Thyroid gland (tissue), 4 donors: ENCODE measurements at places on chromosomes 11 and 22. TPM values are rescaled to one million over a fixed set of nuclear protein-coding genes. Genes with fewer than 3 reads are reported as not detected.

GRCh38 chr11:105152560-105152959 lies 13.0 kb upstream of the CARD18 start:
- H3K36me3 ChIP-seq = no peaks in the 10 kb centered on the region
- no peaks in the 10 kb centered on the region for H3K27me3 ChIP-seq
- H3K4me3 ChIP-seq = no peak overlapping the region
- no peaks in the 10 kb centered on the region for H3K4me1 ChIP-seq
- H3K27ac ChIP-seq = no peak overlapping the region

- peak; percentile 59 for DNase-seq
- no peaks in the 10 kb centered on the region for H3K27me3 ChIP-seq
- H3K4me1 ChIP-seq = peaks cover 8% of the 10 kb centered on the region
- no peak overlapping the region for H3K27ac ChIP-seq
- no peak overlapping the region for H3K4me3 ChIP-seq
- no peaks in the 10 kb centered on the region for H3K36me3 ChIP-seq
Observed at GRCh38 chr11:46247659-46248058, 29.8 kb upstream of the CREB3L1 start.

GRCh38 chr11:63737718-63738117 lies 30.9 kb downstream of the ZFTA start:
- peak overlapping the region; percentile 25 for H3K27ac ChIP-seq
- no peak for DNase-seq
- no peak overlapping the region for H3K4me3 ChIP-seq

- no peak overlapping the region for H3K27ac ChIP-seq
- no peak for DNase-seq
- no peak overlapping the region for H3K4me3 ChIP-seq
- H3K4me1 ChIP-seq = peaks cover 43% of the 10 kb centered on the region
- no peaks in the 10 kb centered on the region for H3K36me3 ChIP-seq
Observed at GRCh38 chr11:61147791-61148620, 13.2 kb downstream of the VPS37C start.

DNA sequence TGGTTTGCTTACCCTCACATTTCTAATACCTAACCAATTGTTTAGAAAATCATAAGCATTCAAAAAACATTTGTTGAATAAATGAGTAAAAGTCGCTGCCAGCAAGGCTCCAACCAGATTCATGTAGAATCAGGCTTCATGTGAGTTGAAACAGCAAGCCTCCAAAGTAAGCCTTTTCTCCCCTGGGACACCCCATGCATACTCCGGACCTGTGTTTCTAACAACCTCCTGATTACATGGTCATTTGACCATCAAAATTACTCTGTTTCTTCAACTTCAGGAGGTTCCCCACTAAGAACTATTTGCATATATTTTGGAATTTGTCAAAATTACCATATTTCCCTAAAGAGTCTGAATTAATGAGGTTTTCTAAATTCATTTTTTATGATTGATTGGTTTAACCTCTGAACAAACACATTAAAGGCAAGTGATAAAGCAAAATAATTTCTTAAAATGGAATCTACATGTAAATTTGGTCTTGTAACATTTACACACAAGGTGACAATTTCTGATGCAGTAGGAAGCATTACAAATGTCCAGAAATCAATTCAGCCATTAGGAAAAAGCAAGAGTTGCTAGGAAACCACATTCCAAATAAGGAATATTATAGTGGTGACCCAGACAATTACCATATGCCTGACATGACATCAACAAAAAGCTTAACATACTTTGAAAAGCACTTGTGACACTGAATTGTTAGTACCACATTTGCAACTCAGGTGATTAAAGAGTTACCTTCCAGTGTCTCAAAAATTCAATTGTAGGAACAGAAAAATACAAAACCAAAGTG lies 252.6 kb downstream of the GUCY1A2 start:
- H3K27ac ChIP-seq = no peak overlapping the region
- no peak for DNase-seq
- no peak overlapping the region for H3K4me3 ChIP-seq
- H3K36me3 ChIP-seq = no peaks in the 10 kb centered on the region
- H3K27me3 ChIP-seq = no peaks in the 10 kb centered on the region

GRCh38 chr11:126782810-126783209 lies 217.8 kb downstream of the KIRREL3 start:
- H3K36me3 ChIP-seq = no peaks in the 10 kb centered on the region
- no peak overlapping the region for H3K27ac ChIP-seq
- DNase-seq = no peak
- H3K4me3 ChIP-seq = no peak overlapping the region
- H3K4me1 ChIP-seq = no peaks in the 10 kb centered on the region

DNA sequence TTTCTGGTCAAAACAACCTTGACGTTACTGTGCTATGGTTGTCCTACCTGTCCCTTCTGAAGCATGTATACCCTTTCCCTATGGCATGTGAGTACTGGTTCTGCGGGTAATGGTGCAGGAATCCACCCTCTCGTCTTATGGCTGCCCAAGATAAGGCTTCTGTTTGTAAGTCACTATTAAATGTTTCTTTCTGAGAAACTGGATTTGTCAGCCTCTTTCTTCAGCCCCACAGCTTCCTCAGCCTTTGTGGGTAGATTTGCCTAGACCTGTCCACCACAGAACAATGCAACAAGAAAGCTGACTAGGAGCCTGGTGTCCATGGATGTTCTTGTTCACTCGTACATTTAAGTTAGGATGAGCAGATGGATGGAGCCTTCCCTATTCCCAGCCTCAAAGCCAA lies 14.4 kb downstream of the MMP7 start:
- no peaks in the 10 kb centered on the region for H3K36me3 ChIP-seq
- no peaks in the 10 kb centered on the region for H3K4me1 ChIP-seq
- no peak for DNase-seq

DNA sequence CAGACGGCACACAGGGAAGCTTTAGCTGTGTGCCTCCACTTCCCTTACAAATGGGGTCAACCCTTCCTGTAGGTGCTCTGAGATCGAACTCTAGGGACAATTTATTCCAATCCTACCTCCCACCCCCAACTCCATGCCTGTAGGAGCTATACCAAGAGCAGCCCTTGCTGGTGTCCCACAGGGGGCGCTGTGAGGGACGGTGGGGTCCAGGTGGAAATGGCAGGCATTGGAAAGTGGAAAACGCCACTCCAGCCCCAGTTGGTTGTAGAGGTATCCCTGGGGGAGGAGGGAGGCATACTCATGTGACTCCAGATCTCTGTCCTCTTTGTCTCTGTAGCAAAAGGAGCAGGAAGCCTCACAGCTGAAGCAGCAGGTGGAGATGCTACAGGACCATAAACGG lies 161.3 kb downstream of the MYO18B start:
- H3K36me3 ChIP-seq = no peaks in the 10 kb centered on the region
- H3K27me3 ChIP-seq = no peaks in the 10 kb centered on the region
- no peaks in the 10 kb centered on the region for H3K4me1 ChIP-seq
- no peak overlapping the region for H3K27ac ChIP-seq

GRCh38 chr11:125062931-125063428 lies at the start of gene SLC37A2:
SLC37A2 (plus strand) TSS chr11:125063305; CDS start chr11:125063368, 63 bp downstream.
- H3K36me3 ChIP-seq = no peaks in the 10 kb centered on the region
- DNase-seq = peak; percentile 69
- peak within 1 kb of the TSS; percentile 19 for H3K4me3 ChIP-seq
- no peak within 1 kb of the TSS for H3K27ac ChIP-seq
- H3K27me3 ChIP-seq = no peaks in the 10 kb centered on the region
- H3K4me1 ChIP-seq = peaks cover 9% of the 10 kb centered on the region

GRCh38 chr11:111796696-111797095 lies 30.5 kb upstream of the PPP2R1B start:
- H3K4me3 ChIP-seq = no peak overlapping the region
- no peaks in the 10 kb centered on the region for H3K27me3 ChIP-seq
- H3K27ac ChIP-seq = no peak overlapping the region
- H3K36me3 ChIP-seq = no peaks in the 10 kb centered on the region

GRCh38 chr11:35109827-35110226 lies 29.1 kb upstream of the CD44 start:
- no peak for DNase-seq
- no peaks in the 10 kb centered on the region for H3K4me1 ChIP-seq
- no peak overlapping the region for H3K4me3 ChIP-seq

The NCAM1 gene
- total RNA-seq = 180 TPM

The SDF2L1 gene
- 327 TPM for total RNA-seq

The CRYBB2 gene
- total RNA-seq = not detected

The CEP126 gene
- total RNA-seq = 6.3 TPM

The AIFM3 gene
- total RNA-seq = 0.11 TPM

The ATP5MG gene
- total RNA-seq = 63.9 TPM
